Fibroblast of lung (primary cell): ENCODE measurements at places on chromosomes 2 and 18. TPM values are rescaled to one million over a fixed set of nuclear protein-coding genes. Genes with fewer than 3 reads are reported as not detected.

Gene NYAP2
- total RNA-seq, result under 0.01 TPM in 1 of 2 replicates, not detected in the other

Gene UCN
- 1.2 and 1.3 TPM in 2 replicates for total RNA-seq

Gene CAPN14
- total RNA-seq, result under 0.01 and 0.17 TPM in 2 replicates

Gene ST8SIA5
- total RNA-seq, result under 0.01 TPM in 2 replicates

Gene VWC2L
- total RNA-seq, result not detected in 2 replicates

DNA sequence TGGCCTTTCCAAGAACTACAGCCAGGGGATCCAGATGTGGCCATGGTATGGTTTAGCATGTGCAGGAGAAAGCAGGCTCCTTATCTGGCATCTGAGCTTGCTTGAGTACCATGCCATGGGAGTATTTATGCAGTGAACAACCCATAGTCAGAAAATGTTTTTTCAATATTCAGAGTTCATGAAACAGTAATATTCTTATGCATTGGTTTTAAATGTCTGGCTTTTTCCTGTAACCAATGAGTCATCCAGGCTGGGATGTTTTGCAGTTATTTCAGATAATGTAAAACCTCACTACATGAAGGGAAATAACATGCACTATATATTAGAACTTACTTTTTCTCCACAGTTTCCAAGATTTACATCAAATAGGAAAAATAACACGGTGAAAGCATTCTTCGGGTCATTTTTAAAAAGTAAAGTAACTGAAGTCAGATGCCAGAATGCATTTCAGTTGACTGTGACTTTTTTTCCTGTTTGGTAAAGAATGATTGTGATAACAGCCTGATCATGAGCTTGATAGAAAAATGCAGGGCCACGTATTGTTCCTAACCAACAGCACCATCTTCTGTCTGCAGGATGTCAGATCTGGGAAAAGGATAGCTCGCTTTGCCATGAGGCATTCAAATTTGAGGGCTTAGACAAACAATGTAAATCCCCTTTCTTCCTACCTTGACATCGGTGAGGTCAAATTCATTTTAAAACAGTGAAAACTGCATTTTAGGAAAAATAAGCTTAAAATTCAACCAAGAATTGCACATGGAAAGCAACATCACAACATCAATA, 152.8 kb downstream of the DSC3 start:
- no peak overlapping the region for H3K27ac ChIP-seq
- H3K4me3 ChIP-seq, result no peak overlapping the region
- peak; percentile 23 for DNase-seq
- H3K27me3 ChIP-seq, result no peaks in the 10 kb centered on the region
- H3K4me1 ChIP-seq, result no peaks in the 10 kb centered on the region
- H3K36me3 ChIP-seq, result no peaks in the 10 kb centered on the region

GRCh38 chr2:219689676-219690628, 62.5 kb downstream of the SLC4A3 start:
- H3K27ac ChIP-seq, result peak overlapping the region; percentile 46
- H3K36me3 ChIP-seq, result no peaks in the 10 kb centered on the region
- H3K27me3 ChIP-seq, result peaks cover 2% of the 10 kb centered on the region

DNA sequence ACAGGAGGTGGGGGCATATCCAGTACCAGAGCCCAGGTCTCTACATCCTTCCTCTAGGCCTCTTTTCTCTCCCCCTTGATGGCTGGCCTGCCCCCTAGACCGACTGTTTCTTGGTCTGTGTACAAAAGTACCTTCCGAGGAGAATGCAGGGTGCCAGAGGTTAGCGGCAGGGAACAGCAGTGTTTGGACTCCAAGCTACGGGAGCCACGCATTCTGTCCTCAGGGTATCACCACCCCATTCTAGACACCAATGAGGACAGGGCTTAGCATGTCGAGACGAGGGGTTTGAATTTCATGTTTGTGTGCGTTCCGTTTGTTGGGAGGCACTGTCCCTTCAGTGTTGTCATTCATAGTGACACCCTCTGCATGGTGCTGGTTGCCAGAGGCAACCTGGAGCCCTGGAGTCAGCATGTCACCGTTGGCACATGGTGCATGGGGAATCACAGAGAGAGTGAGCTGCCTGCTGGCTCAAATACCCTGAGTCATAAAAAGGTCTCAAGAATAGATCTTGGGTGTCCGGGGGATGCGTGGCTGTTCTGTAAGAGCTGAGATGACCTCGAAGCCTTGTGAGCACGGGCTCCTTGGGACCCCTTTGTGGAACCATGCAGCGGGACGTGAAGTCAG, 57.2 kb upstream of the LDLRAD4 start:
- H3K4me1 ChIP-seq, result no peaks in the 10 kb centered on the region
- H3K27me3 ChIP-seq, result no peaks in the 10 kb centered on the region
- DNase-seq, result no peak

DNA sequence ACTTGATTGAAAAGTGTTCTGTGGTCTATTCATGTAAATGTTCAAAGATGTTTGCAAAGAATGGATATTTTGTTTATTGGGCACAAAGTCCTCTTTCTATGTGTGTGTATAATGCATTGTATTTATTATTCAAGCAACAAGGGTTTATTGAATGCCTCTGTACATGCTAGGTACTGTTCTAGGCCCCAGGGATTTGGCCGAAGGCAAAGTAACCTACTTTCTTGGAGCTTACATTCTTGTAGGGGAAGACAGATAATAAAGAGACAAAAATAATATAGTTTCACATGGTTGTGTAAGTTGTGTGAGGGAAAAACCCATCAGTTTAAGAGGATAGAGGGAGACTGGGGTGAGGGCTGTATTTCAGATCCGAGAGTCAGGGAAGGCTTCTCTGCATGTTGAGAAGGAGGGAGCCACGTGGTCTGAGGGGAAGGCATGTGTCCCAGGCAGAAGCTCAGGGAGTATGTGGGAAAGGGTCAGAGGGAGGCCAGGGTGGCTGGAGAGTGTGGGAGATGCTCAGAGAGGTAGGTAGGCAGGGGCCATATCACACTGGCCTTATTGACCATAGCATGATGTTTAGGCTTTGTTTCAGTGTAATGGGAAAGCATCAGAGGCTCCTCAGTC, 40.4 kb upstream of the GPR155 start:
- H3K36me3 ChIP-seq, result no peaks in the 10 kb centered on the region
- no peaks in the 10 kb centered on the region for H3K27me3 ChIP-seq
- H3K27ac ChIP-seq, result no peak overlapping the region
- no peaks in the 10 kb centered on the region for H3K4me1 ChIP-seq
- no peak for DNase-seq
- H3K4me3 ChIP-seq, result no peak overlapping the region

GRCh38 chr2:66340521-66340920, 94.4 kb upstream of the MEIS1 start:
- DNase-seq, result no peak
- H3K4me3 ChIP-seq, result no peak overlapping the region
- H3K27me3 ChIP-seq, result no peaks in the 10 kb centered on the region
- H3K4me1 ChIP-seq, result no peaks in the 10 kb centered on the region

GRCh38 chr2:9164112-9164608, 42.5 kb upstream of the ASAP2 start:
- H3K27ac ChIP-seq, result no peak overlapping the region
- H3K4me1 ChIP-seq, result peaks cover 7% of the 10 kb centered on the region
- H3K27me3 ChIP-seq, result no peaks in the 10 kb centered on the region
- H3K36me3 ChIP-seq, result no peaks in the 10 kb centered on the region

GRCh38 chr2:47566207-47566858, 163.4 kb downstream of the MSH2 start:
- H3K4me3 ChIP-seq, result no peak overlapping the region
- DNase-seq, result no peak
- no peaks in the 10 kb centered on the region for H3K36me3 ChIP-seq
- H3K27me3 ChIP-seq, result peaks cover 48% of the 10 kb centered on the region
- no peaks in the 10 kb centered on the region for H3K4me1 ChIP-seq

DNA sequence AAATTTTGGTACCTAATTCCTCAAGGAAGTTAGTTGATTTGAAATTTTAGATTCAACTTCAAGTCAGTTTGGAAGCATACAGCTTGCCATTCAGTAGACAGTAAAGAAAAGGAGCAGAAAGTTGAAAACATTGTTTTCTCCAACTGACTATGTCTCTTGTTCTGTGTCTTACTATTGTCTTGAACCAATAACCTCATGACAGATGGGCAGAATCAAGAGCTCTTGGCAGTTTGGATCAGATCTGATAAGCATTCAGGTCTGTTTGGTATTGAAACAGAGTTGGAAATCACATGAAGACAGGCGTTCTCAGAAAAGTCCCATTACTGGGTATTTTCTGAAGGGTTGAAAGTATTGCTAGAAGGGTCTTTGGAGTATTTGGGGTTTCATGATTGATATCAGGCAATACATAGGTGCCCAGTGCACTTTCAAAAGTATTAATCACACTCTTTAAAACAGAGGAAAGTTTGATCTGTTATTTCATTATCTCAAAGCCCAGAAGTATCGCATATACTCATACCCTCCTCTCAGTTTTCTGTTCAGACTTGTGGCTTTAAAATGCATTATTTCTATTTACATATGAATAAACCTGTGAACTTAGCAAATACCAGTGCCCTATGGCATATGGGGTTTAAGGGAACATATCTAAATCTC, 428.4 kb upstream of the ZEB2 start:
- no peaks in the 10 kb centered on the region for H3K36me3 ChIP-seq
- H3K4me1 ChIP-seq, result peaks cover 11% of the 10 kb centered on the region
- no peak overlapping the region for H3K27ac ChIP-seq
- no peak for DNase-seq
- no peak overlapping the region for H3K4me3 ChIP-seq

DNA sequence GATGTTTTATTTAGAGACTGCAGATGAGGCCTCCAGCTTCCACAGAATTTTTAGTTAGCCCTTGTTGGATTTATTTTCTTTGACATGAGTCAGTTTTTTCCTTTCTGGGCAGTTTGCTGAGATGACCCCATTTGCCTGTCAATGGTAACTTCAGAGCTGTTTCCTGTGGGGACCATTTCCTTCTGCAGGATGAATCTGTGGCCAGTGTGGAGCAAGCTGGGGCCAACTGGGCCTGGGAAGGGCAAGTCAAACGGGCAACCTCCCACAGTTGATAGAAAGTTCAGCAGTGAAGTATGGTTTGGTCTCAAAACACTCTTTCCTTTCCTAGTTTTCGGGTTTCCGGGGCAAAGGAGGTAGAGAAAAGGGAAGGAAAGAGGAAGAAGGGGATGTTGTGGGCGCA, 291.4 kb upstream of the NRP2 start:
- no peaks in the 10 kb centered on the region for H3K27me3 ChIP-seq
- no peaks in the 10 kb centered on the region for H3K36me3 ChIP-seq
- H3K27ac ChIP-seq, result no peak overlapping the region
- no peak for DNase-seq
- H3K4me3 ChIP-seq, result no peak overlapping the region
- H3K4me1 ChIP-seq, result no peaks in the 10 kb centered on the region

- H3K27ac ChIP-seq, result peak overlapping the region; percentile 79
- H3K27me3 ChIP-seq, result no peaks in the 10 kb centered on the region
- H3K4me1 ChIP-seq, result peaks cover 20% of the 10 kb centered on the region
- peak; percentile 38 for DNase-seq
These were observed 20.8 kb downstream of the RBMS1 start for GRCh38 chr2:160472839-160473251.

GRCh38 chr18:73258375-73259087, 390.7 kb upstream of the NETO1 start:
- H3K4me1 ChIP-seq, result no peaks in the 10 kb centered on the region
- H3K36me3 ChIP-seq, result no peaks in the 10 kb centered on the region

DNA sequence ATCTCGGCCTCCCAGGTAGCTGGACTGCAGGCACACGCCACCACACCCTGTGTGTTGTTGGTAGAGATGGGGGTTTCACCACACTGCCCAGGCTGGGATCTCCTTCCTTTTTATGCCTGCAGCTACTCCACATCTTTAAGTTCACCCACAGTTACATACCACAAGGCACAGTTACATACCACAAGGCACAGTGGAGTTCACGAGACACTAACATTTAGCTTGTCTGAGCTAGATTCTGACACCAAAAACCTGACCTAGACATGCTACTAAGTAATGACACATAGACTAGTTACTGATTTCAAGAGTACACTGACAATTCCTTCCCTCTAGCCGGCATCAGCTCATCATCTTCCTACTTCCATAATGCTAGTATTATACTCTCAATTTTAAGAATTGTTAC, 4.3 kb downstream of the POLR2D start:
- no peak overlapping the region for H3K4me3 ChIP-seq
- H3K27ac ChIP-seq, result no peak overlapping the region
- peaks cover 4% of the 10 kb centered on the region for H3K36me3 ChIP-seq
- DNase-seq, result no peak
- no peaks in the 10 kb centered on the region for H3K4me1 ChIP-seq

DNA sequence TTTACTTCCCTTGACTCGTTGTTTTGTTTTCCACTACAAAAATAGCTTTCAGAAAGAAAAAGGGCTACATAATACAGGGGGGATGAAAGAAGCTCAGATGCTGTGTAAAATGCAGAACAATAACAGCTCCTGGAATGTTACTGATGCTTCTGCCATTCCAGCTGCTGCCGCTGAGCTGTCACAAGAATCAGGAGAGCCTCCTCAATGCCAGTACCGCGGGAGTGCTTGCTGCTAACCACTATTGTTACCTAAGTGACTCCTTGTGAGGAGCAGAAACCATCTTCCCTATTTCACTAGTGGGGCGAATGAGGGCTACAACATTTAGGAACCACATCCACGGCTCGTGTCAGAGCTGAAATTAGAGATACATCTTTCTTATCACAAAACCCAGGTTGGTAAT, 384.8 kb downstream of the GALR1 start:
- DNase-seq, result no peak
- no peak overlapping the region for H3K27ac ChIP-seq
- no peaks in the 10 kb centered on the region for H3K27me3 ChIP-seq
- H3K4me1 ChIP-seq, result no peaks in the 10 kb centered on the region

DNA sequence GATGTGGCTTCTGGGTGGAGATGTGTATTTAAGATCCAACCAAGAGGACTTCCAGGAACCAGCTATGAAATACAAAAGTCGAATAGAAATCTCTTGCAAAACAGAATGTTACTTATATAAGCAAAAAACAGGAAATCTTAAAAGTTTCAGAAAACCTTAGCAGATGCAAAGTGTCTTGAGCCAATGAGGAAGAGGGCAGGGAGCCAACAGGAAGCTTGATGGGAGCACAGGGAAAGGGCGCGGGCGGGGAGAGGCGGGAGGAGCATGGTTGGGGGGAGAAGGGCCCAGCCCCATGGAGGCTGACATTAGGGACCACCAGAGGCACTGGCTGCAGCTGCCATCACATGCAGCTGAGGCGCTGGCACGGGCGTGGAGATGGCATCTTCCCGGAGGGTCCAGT, 203.3 kb downstream of the SNTG2 start:
- H3K27ac ChIP-seq, result no peak overlapping the region
- DNase-seq, result no peak
- H3K4me3 ChIP-seq, result no peak overlapping the region
- no peaks in the 10 kb centered on the region for H3K27me3 ChIP-seq
- H3K36me3 ChIP-seq, result no peaks in the 10 kb centered on the region

DNA sequence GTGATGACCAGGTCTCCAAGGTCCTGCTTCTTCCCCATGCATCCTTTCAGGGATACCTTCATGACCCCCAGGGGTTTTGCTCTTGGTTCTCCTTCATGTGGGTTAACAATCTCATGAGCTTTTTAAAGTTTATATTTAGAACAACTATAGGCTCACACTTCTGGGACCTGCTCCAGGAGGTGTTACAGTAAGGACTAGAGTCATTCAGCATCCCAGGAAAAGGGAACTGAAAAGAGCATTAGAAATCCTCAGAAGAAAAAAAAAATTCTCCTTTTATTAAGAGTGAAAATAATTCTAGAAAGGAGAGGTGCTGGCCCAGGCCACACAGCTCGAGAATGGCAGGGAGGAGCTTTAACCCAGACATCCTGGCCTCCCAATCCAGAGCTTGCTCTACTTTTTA, 66.5 kb downstream of the SETBP1 start:
- peaks cover 3% of the 10 kb centered on the region for H3K4me1 ChIP-seq
- H3K36me3 ChIP-seq, result no peaks in the 10 kb centered on the region
- no peak for DNase-seq
